ENCODE measurements at places on chromosomes 1 and 21. TPM values are rescaled to one million over a fixed set of nuclear protein-coding genes. Genes with fewer than 3 reads are reported as not detected.

- no peak for DNase-seq
Observed at GRCh38 chr1:161810780-161811179, 44.7 kb downstream of the ATF6 start.

Gene RPS6KC1
- total RNA-seq: 12.4 TPM

GRCh38 chr1:115307661-115308060 is 30.4 kb downstream of the NGF start:
- DNase-seq: no peak

- DNase-seq: no peak
Observed at GRCh38 chr1:2829846-2830615, 28.5 kb upstream of the TTC34 start.

DNA sequence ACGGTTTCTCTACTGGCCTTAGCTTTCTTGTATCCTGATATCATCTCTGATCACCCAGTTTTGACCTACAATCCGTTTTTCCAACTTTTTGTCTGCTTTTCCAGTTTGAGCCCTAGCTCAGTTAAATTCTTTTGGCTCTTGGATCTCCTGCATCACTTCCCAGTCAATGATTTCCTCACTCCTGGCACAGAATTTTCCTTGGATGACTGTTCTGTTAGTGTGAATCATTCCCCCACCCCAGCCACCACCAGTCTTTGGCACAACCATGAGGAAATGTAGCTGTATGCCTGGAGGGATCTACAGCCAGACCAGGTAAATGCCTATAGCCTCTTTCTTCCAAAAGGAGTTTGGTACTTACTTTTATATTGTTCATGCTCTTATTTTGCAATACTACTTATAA is 187.2 kb upstream of the PTGFR start:
- peak; percentile 90 for DNase-seq

Gene TAS1R1
- not detected for total RNA-seq

DNA sequence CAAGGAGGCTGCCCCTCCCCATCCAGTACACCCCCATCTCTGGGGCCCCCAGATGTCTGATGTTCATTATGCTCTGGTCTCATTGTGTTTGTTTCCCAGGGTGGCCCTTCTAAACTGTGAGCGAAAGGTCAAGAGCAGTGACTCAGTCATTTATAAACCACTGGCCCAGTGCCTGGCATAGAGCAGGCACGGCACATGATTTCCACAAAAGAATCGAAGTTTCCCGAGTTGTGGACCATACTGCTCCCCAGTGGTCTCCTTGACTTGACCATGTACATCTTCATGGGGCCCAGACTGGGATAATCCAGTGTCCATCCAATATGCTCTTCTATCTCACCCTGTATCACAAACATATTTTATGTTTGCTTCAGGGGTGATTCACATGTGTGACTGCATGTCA is 153.3 kb downstream of the NR5A2 start:
- no peak for DNase-seq

DNA sequence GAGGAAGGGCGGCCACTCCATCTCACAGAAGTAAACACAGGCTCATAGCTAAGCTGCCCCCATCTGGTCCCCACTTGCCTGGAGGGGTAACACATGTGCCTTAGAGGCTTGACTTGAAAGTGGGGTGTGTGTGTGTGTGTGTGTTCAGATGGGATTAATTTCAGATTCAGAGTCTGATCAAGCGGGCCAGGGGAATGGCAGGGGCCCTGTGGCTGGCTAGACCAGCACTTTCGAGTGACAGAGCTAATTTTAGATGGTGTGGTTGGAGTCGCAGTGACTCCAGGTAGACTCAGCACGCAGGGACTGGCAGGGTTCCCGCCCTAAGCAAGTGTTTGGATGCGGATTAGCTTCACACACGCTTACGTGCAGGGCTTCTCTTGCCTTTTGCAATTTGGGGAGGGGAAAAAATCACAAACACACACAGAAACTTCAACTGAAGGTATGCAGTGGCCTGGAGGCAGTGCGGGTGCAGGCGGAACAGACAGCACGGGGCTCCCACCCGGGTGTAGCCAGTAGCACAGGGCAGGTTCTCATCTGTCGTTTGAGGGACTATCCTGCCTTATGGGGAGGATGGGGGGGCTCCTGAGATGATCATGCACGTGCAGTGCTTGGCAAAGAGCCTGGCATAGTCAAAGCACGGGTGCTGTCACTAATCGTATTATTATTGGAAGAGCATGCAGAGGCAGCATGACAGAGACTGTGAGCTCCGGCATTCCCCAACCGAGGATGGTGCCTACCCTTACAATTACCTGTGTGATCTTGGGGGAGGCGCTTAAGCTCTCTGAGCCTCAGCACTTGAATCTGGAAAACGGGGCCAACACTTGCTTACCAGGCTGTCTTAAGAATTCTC is 1.3 kb downstream of the EDN2 start:
- no peak for DNase-seq

Gene CD2
- total RNA-seq: not detected

DNA sequence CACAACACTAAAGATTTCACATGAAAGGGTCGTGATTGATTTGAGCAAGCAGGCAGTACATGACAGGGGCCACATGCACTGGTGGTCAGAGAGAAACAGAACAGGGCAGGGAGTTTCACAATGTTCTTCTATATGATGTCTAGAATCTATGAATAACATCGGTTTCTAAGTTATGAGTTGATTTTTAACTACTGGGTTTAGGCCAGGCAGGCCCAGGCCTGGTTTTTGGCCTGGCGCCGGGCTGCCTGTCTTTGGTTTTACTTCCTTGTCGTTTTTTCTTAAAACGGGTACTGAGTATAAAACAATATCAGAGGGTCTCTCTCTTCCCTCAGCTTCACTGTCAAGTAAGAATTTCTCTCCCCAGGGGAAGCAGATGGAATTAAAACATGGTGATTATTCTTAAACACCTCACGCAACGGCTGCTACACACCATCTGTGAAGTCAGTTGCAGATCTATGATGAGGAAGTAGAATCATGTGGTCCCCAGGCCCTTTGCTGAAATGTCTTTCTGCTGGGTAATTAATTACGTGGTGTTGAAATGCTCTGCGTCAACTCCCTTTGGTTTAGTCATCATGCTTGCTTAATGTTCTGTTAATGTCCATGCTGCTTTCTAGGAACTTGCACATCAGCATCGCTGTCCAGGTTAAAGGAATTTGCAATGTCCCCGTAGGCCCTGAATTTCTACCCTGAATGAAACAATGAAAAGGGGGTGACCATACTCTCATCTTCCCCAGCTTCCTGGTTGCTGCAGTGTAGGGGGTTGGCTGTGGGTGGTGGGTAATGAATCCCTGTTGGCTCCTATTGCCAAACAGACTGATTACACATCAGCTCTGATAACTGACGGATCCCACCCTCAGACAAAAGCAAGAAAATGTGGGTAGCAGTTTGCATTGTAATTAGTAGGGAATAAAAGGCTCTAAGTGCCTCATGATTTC is 70.3 kb downstream of the SERINC2 start:
- DNase-seq: peak; percentile 94
